ENCODE measurements at places on chromosomes 13 and 19.

- DNase-seq, result no peak
These were observed 19.8 kb downstream of the UQCRFS1 start for GRCh38 chr19:29193155-29193554.

DNA sequence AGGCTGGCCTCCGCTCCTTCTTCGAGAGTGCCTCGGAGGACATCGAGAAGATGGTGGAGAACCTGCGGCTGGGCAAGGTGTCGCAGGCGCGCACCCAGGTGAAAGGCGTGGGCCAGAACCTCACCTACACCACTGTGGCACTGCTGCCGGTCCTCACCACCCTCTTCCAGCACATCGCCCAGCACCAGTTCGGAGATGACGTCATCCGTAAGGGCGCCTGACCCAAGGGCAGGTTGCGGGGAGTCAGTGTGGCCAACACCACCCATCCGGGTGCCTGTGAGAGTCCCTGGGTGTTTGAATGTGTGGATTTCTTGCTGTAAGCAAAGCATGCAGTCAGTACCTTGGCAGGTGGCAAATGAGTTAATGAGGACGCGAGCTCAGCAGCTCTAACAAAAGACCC is 78.8 kb downstream of the RYR1 start:
- no peak for DNase-seq

GRCh38 chr19:6242677-6243076 is 37.1 kb downstream of the MLLT1 start:
- DNase-seq, result no peak

- no peak for DNase-seq
These were observed 59.4 kb downstream of the CHST8 start for GRCh38 chr19:33681081-33681680.

DNA sequence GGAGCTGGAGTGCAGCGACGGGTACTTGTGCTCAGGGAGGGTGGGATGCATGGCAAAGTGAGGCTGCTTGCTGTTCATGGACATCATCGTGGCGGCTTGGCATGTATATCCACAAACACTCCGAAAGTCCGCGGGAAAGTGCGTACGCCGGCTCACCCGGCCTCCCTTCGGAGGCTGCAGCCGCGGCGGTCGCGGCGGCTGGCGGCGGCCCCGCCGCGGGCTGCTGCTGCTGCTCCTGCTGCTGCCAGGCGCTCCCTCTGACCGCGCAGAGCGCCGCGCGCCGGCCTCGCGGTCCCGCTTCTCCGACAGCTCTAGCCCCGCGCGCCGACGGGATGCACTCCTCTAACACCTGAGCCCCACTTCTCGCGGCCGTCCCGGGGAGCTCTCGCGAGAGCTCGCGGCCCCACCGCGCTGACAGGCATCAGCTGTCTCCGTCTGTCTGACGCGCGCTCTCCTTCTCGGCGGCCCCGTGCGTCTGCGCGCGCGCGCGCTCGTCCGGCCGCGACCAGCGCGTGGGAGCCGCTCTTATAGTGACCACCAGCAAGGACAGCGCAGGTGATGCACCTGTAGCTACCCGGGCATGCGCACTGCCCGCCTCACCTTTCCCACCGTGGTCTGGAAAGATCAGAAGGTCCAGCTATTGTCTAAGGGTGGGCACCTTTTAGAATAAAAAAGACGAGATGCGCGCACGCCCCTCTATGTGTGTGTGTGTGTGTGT is at the start of gene POU4F1:
POU4F1 (minus strand) TSS at position 313 of the 718 bp plus-strand sequence; CDS start at position 87, 226 bp downstream.
- peak; percentile 32 for DNase-seq

- no peak for DNase-seq
These were observed 146.5 kb downstream of the PCCA start for GRCh38 chr13:100235311-100235901.

- no peak for DNase-seq
These were observed 25.2 kb downstream of the ZNRF4 start for GRCh38 chr19:5480427-5480836.

DNA sequence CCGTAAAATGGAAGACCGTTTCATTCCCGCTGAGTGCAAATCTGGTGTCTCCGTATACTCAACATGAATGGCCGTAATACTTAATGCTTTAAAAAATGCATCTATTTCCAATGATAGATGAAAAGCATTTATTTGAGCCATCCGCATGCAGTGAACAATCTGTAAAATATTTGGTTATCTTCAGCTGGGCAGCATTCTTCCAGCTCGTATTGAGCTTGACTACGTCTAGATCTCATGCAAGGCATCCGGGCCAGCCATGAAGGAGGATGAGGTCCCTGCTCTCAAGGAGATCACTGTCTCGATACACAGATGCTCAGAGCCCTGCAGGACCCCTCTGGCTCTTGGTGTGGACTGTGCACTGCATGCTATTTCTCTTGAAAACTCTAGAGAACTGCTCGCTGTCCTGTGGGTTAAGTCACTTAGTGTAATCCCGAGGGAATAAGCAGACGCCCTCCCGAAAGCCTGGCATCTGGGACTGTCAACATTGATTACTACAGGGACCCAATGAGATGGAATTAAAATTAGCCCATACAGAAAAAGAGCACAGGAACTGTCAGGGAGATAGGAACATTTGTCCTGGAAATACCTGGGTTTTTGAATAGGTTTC is 112.4 kb upstream of the RNF113B start:
- DNase-seq, result no peak

GRCh38 chr13:38785042-38785441 is 98.2 kb downstream of the FREM2 start:
- no peak for DNase-seq

- no peak for DNase-seq
These were observed 24.0 kb downstream of the RNF6 start for GRCh38 chr13:26198116-26198515.

- no peak for DNase-seq
These were observed 562.1 kb upstream of the ATXN8OS start for GRCh38 chr13:69545551-69545950.

GRCh38 chr19:3013263-3013725 is 15.8 kb downstream of the TLE2 start:
- DNase-seq, result no peak

DNA sequence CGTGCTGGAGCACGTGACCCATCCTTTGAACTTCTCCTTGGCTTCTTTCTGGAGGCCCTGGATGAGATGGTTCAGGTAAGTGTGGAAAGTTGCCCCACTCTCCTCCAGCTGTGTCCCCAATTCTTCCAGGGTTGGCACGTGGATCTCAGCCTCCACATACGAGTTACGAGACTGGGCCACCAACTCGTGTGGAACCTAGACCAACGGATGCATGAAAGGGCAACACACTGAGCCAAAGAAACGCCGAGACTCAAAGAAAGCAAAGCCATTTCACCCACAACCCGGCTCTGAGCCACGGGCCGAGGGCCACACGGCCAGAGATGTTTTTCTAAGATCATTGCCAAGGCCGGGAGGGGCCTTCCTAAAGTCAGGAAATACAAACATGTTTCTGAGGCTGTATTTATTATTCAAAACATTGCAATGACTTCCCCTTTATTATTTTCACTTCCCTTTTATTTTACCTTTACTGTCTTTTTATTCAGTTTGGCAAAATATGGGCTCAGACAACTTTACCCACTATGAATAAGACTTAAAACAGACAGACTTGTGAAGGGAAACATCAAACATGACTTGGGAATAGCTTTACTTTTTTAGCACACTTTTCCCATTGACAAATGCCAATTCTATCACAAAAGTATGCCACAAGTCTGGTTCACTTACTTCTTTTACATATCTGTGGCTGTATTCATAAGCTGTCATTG is 94.6 kb downstream of the KL start:
- DNase-seq, result no peak

DNA sequence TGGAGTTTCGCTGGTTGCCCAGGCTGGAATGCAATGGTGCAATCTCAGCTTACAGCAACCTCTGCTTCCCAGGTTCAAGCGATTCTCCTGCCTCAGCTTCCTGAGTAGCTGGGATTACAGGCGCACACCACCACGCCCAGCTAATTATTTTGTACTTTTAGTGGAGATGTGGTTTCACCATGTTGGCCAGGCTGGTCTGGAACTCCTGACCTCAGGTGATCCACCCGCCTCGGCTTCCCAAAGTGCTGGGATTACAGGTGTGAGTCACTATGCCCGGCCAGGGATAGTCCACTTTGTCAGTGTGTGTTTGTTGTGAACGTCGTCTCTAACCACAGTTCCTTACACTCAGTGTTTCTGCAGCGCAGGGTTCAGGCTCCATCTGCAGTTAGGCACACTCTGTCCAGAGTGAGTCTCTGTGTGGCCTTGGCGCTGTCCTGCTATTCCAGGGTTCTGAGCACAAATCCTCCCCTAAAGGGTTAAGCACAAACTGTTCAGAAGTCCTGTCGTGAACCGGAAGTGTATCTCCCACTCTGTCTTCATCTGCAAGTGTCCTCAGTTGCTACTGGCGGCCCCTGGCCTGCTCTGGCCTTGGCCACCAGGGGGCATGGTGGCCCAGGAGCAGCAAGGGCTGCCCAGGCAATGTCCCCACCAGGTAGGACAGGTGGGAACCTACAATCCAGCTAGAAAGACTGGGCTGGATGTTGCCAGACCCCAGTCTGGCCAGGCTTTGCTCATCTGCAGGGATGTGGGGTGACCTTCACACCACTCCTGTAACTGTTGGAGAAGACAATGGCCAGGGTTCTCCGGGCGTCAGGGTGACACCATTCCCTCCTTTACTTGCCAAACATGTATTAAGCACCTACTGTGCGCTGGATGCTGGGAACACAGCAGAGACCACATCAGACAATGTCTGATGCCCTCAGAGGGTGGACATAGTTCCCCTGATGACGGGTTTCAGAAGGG is 38.8 kb upstream of the GATAD2A start:
- peak; percentile 42 for DNase-seq

DNA sequence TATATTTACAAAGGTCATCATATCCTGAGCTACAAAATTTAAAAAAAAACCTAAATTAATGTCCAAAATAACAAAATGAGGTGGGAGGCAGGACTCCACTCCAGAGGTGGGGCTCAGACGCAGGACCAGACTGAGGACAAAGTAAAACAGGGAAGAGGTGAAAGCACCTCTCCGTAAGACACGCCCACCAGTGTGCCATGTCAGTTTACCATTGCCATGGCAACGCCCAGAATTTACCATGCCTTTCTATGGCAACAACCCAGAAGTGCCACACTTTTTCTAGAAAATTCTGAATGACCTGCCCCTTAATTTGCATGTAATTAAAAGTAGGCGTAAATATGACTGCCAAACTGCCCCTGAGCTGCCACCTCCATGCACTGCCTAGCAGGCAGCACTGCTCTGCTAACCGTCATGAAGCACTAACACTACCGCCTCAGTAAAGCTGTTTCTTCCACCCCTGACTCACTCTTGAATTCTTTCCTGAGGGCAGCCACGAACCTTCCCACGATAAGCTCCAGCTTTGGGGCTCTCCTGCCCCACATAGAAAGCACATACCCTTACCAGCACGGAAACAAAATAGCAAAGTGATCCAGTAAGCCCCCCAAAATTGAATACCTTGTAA is 22.3 kb upstream of the PDCD5 start:
- DNase-seq, result no peak

DNA sequence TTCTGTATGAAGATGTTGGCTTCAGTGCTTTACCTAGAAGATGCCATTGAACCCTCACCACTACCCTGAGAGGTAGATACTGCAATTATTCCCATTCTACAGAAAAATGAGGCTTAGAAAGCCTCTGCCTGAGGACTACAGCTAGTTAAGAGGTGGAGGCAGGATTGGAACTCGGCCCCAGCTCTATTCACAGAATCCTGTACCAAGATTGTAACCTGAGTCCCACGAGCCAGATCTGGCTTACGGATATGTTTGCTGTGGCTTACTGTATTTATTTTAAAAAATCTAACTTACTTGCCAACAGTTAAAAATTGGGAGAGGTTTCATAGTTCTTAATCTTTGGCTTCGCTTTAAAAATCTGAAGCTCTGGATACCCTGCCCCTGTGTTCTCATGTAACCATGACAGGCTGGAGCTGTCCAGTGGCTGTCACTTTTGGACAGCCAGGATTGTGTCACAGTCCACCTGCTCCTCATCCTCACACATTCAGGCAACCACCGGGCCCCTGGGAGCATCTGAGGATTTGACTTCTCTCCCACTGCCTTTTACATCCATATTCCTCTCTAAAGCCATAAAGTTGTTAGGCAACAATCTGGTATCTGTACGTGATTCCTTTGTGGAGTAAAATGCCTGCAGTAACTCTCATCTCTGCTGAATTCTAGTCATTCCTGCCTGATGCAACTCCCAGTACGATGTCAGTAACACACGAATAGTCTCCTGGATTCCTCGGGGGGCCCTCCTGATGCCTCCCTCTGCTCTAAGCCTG is 160.8 kb upstream of the SERP2 start:
- no peak for DNase-seq

DNA sequence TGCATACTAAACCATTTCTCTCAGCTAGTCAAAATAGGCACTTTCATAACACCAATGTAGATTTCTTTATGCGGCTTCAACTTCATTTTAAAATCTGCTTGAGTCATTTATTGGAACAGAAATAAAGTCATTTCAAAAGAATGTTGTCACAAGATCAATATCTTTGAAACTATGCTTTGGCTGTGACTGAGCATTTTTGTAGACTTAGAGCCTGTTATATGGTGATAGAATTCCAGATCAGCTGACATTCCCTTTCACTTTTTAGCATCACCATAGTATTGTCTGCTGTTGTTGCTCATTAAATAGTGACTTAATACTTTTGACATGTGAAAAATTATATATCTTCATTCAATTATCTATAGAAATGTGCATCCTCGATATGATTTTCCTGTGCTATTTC is 279.2 kb upstream of the PRR20A start:
- no peak for DNase-seq

GRCh38 chr13:40776681-40777165 is 5.7 kb upstream of the MRPS31 start:
- peak; percentile 31 for DNase-seq

Measured in stimulated activated CD4-positive, alpha-beta T cell treated with anti-CD3 and anti-CD28 coated beads, Interleukin-1b, Interleukin-23, amount 100 ng/mL, for 1 hour (primary cell).